ENCODE measurements at places on chromosomes 5 and 9. TPM values are rescaled to one million over a fixed set of nuclear protein-coding genes. Genes with fewer than 3 reads are reported as not detected.

DNA sequence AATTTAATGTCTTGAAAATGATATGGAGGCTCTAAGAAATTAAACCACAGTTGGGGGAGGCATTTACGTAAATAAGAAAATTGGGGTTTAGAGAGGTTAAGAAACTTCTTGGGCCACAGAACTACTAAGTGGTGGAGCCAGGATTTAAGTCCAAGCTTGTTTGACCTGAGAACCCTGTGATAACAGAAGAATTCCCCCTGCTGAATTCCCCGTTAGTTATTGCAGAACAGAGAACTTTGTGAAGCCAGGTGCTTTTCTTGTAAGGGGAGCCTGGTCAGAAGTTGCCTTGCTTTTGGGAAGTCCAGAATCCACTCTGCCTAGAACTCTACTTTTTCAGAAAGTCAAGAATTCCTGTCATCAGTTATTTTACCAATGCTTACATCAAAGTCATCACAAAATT, 309.3 kb upstream of the SEMA6A start:
- no peaks in the 10 kb centered on the region for H3K36me3 ChIP-seq
- H3K27ac ChIP-seq: no peak overlapping the region
- DNase-seq: no peak
- H3K27me3 ChIP-seq: no peaks in the 10 kb centered on the region
- no peaks in the 10 kb centered on the region for H3K4me1 ChIP-seq

The SMAD5 gene
- 18.1 TPM for total RNA-seq

DNA sequence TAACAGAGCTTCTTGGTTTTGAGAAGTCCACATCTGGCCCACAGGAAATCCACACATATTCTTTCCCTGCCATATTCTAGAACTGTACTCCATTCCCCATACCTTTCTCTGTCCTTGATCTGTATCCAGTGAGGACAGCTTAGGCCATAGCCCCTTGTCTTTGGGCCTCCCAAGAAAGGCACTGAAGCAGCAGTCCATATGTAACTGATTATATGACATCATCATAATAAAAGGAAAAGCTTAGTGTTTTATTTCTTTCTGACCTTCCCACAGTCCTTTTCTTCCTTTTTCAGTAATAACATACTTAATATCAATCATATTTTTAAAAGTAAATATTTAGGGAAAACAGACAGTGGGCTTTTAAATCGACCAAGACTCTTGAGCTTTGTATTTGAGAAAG, 222.0 kb downstream of the EDIL3 start:
- no peaks in the 10 kb centered on the region for H3K27me3 ChIP-seq
- H3K27ac ChIP-seq: no peak overlapping the region
- no peak for DNase-seq
- no peaks in the 10 kb centered on the region for H3K36me3 ChIP-seq
- H3K4me3 ChIP-seq: no peak overlapping the region

The ATP6V1G1 gene
- total RNA-seq: 102 TPM

DNA sequence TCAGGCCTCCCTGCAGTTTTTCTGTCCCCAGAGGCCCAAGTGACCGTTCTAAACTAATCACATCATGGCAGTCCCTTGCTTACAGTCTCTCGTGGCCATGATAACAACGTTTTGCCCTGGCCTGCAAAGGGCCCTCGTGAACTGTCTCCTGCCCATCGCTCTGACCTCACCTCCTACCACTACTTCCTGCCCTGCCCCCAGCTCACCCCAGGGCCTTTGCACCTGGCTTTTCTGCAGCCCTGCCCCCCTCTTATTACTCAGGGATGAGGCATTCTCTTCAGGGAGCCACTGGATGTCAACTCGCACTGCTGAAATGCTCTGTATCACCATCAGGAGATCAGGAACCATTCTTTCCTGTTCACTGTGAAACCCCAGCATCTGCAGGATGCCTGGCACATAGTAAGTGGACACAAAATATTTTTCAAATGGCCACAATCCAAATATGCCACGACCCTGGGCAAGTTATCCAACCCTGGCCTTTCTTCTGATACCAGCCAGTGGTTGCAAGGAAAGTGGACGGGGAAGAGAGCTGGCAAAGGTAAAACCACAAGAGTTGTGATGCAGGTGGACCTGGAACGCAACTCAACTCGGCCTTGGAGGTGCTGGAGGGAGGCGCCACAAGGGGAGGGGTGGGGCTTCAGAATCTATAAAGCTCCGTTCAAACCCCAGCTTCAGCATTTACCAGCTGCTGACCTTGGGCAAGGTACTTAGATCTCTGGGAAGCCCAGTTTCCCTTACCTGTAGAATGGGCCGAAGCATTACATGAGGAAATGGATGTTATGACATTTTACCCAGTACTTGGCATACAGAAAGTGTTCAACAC, 1.7 kb downstream of the SNCB start:
- DNase-seq: no peak
- peak overlapping the region; percentile 28 for H3K4me3 ChIP-seq
- peaks cover 17% of the 10 kb centered on the region for H3K36me3 ChIP-seq
- no peak overlapping the region for H3K27ac ChIP-seq
